ENCODE measurements at places on chromosomes 7 and 10.

DNA sequence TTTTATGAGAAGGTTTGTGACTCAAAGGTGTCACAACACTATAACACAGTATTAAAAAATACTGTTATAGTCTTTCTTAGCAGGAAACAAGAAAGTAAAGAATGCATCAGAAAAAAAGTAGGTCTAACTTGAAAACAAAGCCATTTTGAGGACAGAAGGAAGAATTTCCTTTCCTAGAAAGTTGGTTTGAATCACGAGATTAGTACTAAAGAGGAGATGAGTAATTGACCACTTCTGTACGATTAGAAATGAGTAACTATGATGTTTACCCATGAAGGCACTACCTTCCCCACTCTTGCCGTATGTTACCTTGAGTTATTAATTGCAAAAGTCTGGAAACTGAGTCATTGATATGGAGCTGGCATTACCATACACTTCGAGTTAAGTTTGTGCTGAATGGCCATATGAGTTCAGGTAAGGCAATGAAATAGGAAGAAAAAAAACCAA is 65.2 kb downstream of the FAM185A start:
- no peak overlapping the region for H3K27ac ChIP-seq
- H3K4me1 ChIP-seq, result peaks cover 1% of the 10 kb centered on the region
- no peaks in the 10 kb centered on the region for H3K36me3 ChIP-seq
- H3K27me3 ChIP-seq, result no peaks in the 10 kb centered on the region

DNA sequence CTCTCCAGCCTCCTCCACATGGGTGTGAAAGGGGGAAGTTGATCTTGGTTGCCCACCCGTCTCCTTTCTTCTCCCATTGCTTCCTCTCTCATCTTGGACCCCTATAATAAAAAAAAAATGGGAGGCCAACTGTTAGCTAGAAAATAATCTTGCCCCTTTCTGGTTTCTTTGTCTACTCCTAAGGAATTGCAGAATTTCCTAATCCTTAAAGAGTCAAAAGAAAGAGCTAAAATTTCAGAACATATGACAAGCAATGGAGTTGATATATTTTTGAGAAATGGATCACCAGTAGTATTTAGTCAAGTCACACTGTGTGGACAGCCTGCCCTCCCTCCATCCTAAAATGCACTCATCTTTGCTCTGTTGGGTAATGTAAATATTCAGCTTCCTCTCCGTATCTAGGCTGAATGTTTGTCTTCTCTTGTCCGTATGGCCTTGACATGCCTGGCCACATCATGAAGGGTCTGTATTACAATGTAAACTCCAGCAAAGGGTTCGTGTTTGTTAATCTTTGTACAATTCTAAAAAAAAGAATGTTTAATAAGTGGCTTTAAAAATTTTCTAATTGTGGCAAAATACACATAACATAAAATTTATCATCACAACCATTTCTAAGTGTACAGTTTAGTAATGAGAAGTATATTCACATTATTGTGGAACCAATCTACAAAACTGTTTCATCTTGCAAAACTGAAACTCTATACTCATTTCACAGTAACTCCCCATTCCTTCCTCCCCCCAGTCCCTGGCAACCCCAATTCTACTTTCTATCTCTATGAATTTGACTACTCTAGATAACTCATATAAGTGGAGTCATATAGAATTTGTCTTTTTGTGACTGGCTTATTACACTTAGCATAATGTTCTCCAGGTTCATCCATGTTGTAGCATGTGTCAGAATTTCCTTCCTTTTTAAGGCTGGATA is 71.5 kb downstream of the ZNF92 start:
- H3K4me1 ChIP-seq, result no peaks in the 10 kb centered on the region
- no peaks in the 10 kb centered on the region for H3K36me3 ChIP-seq
- H3K27me3 ChIP-seq, result no peaks in the 10 kb centered on the region
- H3K27ac ChIP-seq, result no peak overlapping the region
- H3K4me3 ChIP-seq, result no peak overlapping the region

GRCh38 chr7:38393874-38394273 is 120.4 kb upstream of the TARP start:
- no peaks in the 10 kb centered on the region for H3K4me1 ChIP-seq
- DNase-seq, result no peak
- no peaks in the 10 kb centered on the region for H3K27me3 ChIP-seq
- no peaks in the 10 kb centered on the region for H3K36me3 ChIP-seq
- H3K4me3 ChIP-seq, result no peak overlapping the region

DNA sequence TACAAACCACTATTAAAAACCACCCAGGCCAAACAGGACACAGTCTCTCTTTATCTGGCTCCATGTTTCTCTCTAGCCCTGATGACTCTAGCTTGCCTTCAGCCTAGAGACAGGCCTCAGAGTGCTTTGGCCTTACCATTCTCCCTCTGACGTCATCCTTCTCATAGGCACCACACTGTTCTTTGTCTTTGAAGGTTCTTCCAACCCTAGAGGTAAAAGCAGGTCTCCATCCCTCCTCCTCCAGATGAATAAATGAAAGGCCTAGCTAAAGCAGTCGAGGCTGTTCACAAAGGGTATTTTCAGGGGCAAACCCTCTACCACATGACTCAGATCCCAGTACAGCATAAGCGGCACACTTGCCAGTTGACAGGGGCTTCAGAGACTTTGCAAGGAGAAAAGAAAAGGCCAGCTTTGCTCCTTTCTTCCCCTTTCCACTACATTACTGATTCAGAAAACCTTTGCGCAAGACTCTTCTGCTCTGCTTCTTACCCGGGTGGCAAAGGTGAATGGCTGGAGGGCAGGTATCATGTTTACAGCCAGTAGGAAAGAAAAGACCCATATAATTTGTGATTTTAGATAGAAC is 14.8 kb downstream of the NFE2L3 start:
- H3K27me3 ChIP-seq, result no peaks in the 10 kb centered on the region
- H3K27ac ChIP-seq, result no peak overlapping the region
- no peaks in the 10 kb centered on the region for H3K4me1 ChIP-seq

DNA sequence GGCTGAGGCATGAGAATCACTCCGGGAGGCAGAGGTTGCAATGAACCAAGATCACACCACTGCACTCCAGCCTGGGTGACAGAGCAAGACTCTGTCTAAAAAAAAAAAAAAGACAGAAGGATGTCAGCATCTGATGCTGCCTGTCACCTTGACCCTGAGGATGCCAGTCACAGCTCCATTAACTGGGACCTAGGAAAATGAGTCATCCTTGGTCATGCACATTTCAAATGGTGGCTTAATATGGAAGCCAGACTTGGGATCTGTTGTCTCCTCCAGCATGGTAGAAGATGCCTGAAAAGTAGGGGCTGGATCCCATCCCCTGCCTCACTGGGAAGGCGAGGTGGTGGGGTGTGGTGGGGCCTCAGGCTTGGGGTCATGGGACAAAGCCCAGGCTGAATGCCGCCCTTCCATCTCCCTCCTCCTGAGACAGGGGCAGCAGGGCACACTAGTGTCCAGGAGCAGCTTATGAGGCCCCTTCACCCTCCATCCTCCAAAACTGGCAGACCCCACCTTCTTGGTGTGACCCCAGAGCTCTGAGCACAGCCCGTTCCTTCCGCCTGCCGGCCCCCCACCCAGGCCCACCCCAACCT is 1.3 kb downstream of the NOS3 start:
- H3K27me3 ChIP-seq, result no peaks in the 10 kb centered on the region
- DNase-seq, result no peak
- no peak overlapping the region for H3K4me3 ChIP-seq
- H3K27ac ChIP-seq, result peak overlapping the region; percentile 69
- H3K36me3 ChIP-seq, result no peaks in the 10 kb centered on the region

DNA sequence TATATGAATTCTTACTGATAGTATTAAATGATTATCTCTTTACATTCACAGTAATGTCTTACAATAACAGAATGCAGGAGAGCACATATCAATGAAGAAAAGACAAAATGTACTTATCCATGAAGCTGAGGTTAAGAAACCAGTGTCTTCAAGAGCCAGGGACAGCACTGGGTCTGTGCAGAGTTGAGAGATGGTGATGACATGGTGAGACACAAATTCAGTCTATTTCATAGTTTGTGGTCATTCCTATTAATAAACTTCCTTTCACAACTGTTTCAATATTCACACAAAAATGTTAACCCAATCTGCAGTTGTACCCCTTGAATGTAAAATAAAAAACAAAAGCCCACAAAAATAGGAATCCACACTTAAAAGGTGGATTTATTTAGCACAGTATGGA is 5.3 kb upstream of the MAGI2 start:
- H3K4me1 ChIP-seq, result peaks cover 2% of the 10 kb centered on the region
- no peak overlapping the region for H3K27ac ChIP-seq
- DNase-seq, result no peak

DNA sequence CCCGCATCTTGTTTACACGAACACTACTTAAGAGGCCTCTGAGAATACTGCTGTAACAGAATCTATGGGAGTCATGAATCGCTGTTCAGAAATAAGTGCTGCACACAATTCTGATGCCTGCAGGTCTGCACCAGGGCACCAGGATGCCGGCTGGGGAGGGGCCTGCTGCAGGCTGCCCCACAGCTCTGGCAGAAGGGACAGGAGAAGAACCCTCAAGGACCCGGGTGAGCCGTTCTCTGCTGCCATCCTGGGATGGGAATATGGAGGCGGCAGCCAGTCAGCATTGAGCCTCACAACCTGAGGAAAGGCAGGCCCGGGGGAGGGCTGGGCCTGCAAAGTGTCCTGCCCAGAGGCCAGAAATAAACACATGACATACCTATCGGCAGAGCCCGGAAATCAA is 11.2 kb downstream of the TUBGCP2 start:
- peak; percentile 33 for DNase-seq
- peaks cover 11% of the 10 kb centered on the region for H3K4me1 ChIP-seq
- no peak overlapping the region for H3K4me3 ChIP-seq

- DNase-seq, result peak; percentile 28
- no peak overlapping the region for H3K27ac ChIP-seq
- H3K4me3 ChIP-seq, result no peak overlapping the region
- no peaks in the 10 kb centered on the region for H3K4me1 ChIP-seq
- no peaks in the 10 kb centered on the region for H3K27me3 ChIP-seq
- H3K36me3 ChIP-seq, result no peaks in the 10 kb centered on the region
Observed at GRCh38 chr10:44261710-44262455, 123.0 kb downstream of the CXCL12 start.

DNA sequence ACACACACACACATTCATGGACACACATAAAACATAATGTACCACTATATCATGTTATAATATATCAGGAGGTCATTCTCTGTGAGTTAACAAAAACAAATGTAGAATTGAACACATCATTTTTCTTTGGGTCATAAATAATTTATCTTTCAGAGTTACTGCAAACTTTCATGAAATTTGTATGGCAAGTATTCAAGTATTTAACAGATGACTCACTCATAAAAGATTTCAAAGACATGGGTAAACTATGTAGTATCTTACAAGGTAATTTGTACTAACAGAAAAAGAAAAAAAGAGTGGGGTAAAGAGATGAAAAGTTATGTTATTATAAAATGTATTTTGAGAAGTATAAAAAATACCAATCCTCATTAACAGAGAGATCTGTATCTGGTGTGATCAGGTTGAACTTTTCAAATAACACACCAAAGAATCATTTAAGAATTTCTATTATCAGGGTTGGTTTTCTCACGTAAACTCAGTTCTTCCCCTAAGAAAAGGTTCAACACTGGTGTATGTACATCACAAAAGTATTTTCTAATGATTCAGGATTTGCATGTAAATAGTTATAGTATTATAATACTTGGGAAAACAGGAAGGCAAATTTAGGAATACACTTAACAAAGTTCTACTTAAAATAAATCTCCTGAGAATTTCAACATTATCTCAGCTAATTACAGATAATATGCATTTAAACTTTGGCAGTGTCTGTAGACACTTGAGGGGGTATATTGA is 933.1 kb upstream of the LRRN3 start:
- H3K36me3 ChIP-seq, result no peaks in the 10 kb centered on the region
- no peak overlapping the region for H3K4me3 ChIP-seq
- H3K27me3 ChIP-seq, result no peaks in the 10 kb centered on the region
- no peak overlapping the region for H3K27ac ChIP-seq
- no peak for DNase-seq

DNA sequence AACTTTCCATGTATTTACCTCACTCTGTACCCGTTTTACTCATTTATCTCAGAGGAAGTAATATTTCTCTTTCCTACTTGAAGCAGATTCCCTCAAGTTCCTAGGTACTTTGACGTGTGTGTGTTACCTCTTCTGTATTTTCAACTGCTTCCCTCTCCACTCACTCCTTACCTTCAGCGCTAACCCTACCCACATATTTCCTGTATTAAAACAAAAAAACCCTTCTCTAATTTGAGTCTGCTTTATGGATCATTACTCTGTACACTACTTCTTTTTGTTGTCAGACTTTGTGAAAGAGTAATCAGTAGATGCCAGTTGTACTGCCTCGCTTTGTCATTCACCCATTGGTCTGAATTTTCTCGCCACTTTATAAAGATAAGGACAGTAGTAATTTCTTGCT is 74.0 kb downstream of the CDK13 start:
- H3K4me1 ChIP-seq, result no peaks in the 10 kb centered on the region
- peaks cover 19% of the 10 kb centered on the region for H3K36me3 ChIP-seq
- H3K27ac ChIP-seq, result no peak overlapping the region
- no peak for DNase-seq
- H3K4me3 ChIP-seq, result no peak overlapping the region

DNA sequence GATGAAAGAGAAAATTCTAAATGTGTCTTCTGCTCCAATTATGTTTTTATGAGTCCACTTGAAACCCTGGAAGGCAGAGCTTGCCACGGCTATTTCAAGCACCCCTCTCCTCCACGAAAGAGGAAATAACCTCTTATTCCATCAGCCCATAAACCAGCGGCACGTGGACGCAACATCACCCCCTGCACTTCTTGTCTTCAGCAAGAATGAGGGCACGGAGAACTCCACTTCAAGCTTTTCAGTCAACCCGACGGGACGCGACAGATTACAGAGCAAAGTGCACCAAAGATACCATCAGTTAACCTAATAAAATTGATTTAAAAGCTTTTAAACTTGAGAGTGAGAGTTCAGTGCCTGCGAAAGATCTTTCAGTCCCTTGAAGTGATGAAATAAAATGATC is 406.3 kb downstream of the GALNT17 start:
- H3K27me3 ChIP-seq, result no peaks in the 10 kb centered on the region
- no peak for DNase-seq
- no peaks in the 10 kb centered on the region for H3K4me1 ChIP-seq
- H3K27ac ChIP-seq, result no peak overlapping the region
- H3K36me3 ChIP-seq, result no peaks in the 10 kb centered on the region
